Stimulated activated memory B cell treated with anti-CD40 and anti-IgM and Interleukin-4, amounts not matched to agents 10 μg/mL and 1 μg/mL and 100 μg/mL, for 72 hours (primary cell): ENCODE measurements at places on chromosomes 13 and 19.

GRCh38 chr13:36133950-36134626, 2.9 kb upstream of the DCLK1 start:
- ATAC-seq = no peak

- ATAC-seq = no peak
These were observed 13.7 kb downstream of the MAU2 start for GRCh38 chr19:19334063-19334988.

DNA sequence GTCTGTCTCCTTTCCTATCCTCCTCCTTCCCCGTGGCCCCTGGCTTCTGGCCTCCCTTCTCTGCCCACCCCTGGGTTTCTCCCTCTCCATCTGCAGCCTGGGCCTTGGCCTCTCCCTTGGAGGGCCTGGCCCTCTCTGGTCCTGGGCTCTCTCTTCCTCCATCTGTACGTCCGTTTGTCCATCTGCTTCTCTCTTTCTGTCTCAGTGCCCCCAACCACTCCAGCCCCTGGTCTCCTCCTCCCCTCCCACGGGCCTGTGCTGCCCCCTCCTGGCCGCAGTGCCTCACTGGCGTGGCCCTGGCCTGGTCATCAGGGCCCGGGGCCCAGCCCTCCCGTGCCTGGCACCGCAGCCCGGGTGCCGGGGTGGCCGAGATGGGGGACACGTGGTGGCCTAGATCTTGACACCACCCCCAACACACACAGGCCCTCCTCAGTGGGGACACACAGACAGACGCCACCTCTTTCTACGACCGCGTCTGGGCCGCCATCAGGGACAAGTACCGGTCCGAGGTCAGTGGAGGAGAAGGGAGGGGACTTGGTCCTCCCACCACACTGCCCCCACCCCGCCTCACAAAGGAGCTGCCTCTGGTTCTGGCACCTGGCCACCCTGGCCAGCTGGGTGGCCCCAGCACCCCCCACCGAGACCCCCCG, 11.3 kb downstream of the PRKCSH start:
- ATAC-seq = no peak

DNA sequence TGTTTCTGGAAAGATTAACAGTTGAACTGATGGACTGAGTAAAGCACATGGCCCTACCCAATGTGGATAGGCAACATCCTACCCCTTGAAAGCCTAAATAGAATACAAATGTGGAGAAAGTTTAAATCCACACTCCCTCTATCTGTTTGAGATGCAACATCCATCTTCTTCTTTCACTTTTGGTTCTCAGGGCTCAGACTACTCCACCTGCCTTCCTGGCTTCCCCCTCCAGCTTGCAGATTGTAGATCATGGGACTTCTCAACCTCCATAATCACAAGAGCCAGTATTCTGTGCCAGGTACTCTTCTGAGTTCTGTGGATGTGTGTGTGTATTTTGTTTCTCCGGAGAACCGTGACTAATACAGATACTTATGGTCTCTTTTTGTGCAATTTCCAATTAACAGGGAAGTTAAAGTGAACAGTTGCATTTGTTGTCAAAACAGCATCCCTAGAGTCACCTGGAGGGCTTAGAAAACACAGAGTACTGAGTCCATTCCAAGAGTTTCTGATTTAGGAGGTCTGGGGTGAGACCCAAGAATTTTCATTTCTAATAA, 590.3 kb upstream of the MIR17HG start:
- no peak for ATAC-seq
